ENCODE measurements at places on chromosomes 16 and 17. TPM values are rescaled to one million over a fixed set of nuclear protein-coding genes. Genes with fewer than 3 reads are reported as not detected.

C1QTNF8 gene
- total RNA-seq, result not detected

PEX12 gene
- 4.9 TPM for total RNA-seq

CD79B gene
- total RNA-seq, result 0.33 TPM

SLX1A gene
- 50.0 TPM for total RNA-seq

ZNF830 gene
- 7.8 TPM for total RNA-seq

CTCF gene
- 32.7 TPM for total RNA-seq

ACSM2A gene
- not detected for total RNA-seq

GFAP gene
- not detected for total RNA-seq

ZNF778 gene
- 19.3 TPM for total RNA-seq

ZNF48 gene
- total RNA-seq, result 18.9 TPM

SDK2 gene
- not detected for total RNA-seq

XYLT1 gene
- 0.98 TPM for total RNA-seq

C17orf100 gene
- 0.33 TPM for total RNA-seq

C17orf113 gene
- 0.33 TPM for total RNA-seq

ZNF267 gene
- 26.1 TPM for total RNA-seq

SLC5A10 gene
- total RNA-seq, result not detected

VAT1L gene
- 1.7 TPM for total RNA-seq

C16orf96 gene
- not detected for total RNA-seq

LGALS9B gene
- total RNA-seq, result not detected

CACNG4 gene
- not detected for total RNA-seq

TP53TG3F gene
- not detected for total RNA-seq

KRT12 gene
- not detected for total RNA-seq

TAC4 gene
- total RNA-seq, result not detected

KRT10 gene
- total RNA-seq, result 0.98 TPM

GPT2 gene
- total RNA-seq, result 7.6 TPM

GP1BA gene
- total RNA-seq, result not detected

TBC1D3 gene
- not detected for total RNA-seq

KRTAP4-4 gene
- total RNA-seq, result not detected

CCL23 gene
- total RNA-seq, result 0.98 TPM

COIL gene
- 17.0 TPM for total RNA-seq

CA5A gene
- total RNA-seq, result not detected

ZNF207 gene
- 225 TPM for total RNA-seq

EVI2A gene
- total RNA-seq, result 0.19 TPM

KRT31 gene
- total RNA-seq, result not detected

USB1 gene
- 40.2 TPM for total RNA-seq

REXO5 gene
- 7.2 TPM for total RNA-seq

UMOD gene
- not detected for total RNA-seq

OTOA gene
- total RNA-seq, result 0.29 TPM

PLD6 gene
- total RNA-seq, result 3.3 TPM

CCT6B gene
- total RNA-seq, result 1.1 TPM

CLEC10A gene
- not detected for total RNA-seq

TMEM231 gene
- 13.6 TPM for total RNA-seq

TP53TG3C gene
- total RNA-seq, result not detected

CLEC3A gene
- total RNA-seq, result not detected

CIITA gene
- 0.10 TPM for total RNA-seq

ASPA gene
- not detected for total RNA-seq

C17orf58 gene
- 25.5 TPM for total RNA-seq

MMP25 gene
- total RNA-seq, result under 0.01 TPM

MPO gene
- not detected for total RNA-seq

NOG gene
- total RNA-seq, result 3.9 TPM

Data from vein endothelial cell (primary cell).